ENCODE measurements at places on chromosomes 3 and 15. TPM values are rescaled to one million over a fixed set of nuclear protein-coding genes. Genes with fewer than 3 reads are reported as not detected.

SPTBN5 gene
- 1.5 TPM for total RNA-seq

CYP8B1 gene
- total RNA-seq, result not detected

NR1I2 gene
- 0.13 TPM for total RNA-seq

GNAT1 gene
- not detected for total RNA-seq

ALCAM gene
- total RNA-seq, result 12.9 TPM

- no peak for DNase-seq
These were observed 3.3 kb downstream of the CRABP1 start for GRCh38 chr15:78343276-78344060.

GRCh38 chr3:124787476-124788195, 57.4 kb downstream of the UMPS start:
- no peak for DNase-seq

DNA sequence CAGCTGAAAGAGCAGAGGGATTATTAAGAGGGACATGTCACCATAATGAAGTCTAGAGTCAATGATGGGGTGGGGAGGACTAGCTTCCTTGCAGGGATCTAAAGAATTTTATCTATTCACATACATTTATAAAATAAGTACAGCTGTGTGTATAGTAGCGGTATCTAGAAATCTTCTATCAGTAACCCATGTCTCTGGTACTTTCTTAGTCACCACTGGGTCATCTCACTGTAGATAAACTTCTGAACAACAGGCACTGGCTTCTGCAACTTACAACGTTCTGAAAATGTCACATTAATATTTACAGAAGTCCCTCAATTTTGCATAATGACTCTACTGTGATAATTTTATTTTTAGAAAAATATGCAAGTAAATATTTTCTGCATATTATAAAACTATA, 401.7 kb downstream of the TBC1D5 start:
- no peak for DNase-seq

Data from activated CD4-positive, alpha-beta memory T cell treated with anti-CD3 and anti-CD28 coated beads, Interleukin-2, amount 10 ng/mL, durations not matched to agents 7 days and 5 days (primary cell).